Activated naive CD8-positive, alpha-beta T cell treated with anti-CD3 and anti-CD28 coated beads, Interleukin-2, amount 10 ng/mL, durations not matched to agents 7 days and 5 days (primary cell): ENCODE measurements at places on chromosomes 2 and 18. TPM values are rescaled to one million over a fixed set of nuclear protein-coding genes. Genes with fewer than 3 reads are reported as not detected.

Gene OR6B2
- total RNA-seq: not detected

Gene WDR35
- total RNA-seq: 4.7 TPM

Gene C1QL2
- not detected for total RNA-seq

Gene CYTIP
- total RNA-seq: 238 TPM
